ENCODE measurements at places on chromosomes 16 and 17.

DNA sequence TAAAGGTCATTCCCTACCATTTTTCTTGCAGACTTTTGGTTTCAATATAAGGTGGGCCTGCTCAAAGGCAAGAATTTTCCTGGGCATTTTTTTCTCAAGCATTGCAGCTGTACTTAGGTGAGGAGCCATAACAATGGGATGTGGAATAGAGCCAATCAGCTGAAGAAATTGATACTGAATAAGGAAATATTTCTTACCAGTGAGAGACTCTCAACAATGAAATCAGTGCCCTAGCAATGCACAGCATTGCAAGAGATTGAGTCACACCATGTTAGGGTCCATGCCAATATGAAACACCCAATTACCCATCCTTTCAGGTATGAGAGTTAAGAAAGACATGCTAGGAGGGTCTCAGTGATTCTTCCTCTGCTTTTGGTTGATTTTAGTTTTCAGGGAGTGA lies 237.6 kb downstream of the SOX9 start:
- no peak for DNase-seq

DNA sequence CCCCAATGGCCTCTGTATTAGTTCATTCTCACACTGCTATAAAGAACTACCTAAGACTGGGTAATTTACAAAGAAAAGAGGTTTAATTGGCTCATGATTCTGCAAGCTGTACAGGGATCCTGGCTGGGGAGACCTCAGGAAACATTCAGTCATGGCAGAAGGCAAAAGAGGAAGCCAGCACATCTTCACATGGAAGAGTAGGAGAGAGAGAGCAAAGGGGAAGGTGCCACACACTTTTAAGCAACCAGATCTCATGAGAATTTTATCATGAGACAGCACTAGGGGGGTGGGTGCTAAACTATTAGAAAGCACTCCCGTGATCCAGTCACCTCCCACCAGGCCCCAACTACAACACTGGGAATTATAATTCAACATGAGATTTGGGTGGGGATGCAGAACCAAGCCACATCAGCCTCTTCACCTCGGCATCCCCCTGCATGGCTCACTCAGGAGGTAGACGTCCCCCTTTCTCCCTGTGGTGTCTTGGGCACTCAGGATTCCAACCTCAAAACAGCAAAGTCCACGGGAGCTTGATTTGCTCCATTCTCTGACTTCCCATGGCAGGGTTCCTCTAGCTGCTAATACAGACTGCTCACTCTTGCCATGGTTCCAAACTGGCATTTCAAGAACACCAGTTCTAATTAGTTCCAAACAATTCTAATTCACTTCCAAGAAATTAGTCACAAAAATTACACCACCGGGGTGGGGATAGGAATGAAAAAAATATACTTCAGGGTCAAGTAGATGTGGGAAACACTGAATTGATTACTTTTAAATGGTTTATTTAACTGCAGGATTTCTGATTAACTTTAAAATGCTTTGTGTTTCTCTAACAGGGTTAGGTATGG lies 203.8 kb upstream of the HSBP1 start:
- no peak for DNase-seq

DNA sequence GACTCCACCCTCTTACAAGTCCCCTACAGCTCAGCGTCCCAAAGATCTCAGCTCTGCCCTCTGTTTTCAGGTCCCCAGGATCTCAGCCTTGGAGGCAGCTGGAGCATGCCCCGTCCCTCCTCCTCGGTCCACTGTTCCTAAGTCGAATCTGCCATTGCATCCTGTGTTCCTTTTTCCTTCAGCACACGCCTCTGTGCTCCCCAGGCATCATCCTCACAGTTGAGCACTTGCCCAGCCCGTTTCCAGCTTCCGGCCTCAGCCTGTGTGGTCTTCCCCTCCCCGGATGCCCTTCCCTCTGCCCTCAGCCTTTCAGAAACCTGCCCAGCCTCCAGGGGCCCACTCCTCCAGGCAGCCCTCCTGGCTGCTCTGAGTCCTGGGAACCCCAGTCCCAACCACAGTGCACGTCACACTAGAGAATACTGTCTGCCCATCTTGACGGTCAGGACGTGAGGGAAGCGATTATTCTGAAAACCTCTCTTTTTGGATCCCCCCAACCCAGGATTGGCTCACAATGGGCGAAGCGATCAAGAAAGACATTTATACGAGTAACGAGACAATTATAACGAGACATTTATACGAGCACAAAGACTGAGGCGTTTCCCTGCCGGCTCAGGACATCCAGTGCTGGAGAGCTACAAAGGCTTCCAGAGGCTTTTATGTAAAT lies 41.4 kb downstream of the RPH3AL start:
- DNase-seq, result no peak

- no peak for DNase-seq
Observed at GRCh38 chr17:57699751-57700219, 45.3 kb downstream of the CCDC182 start.

- no peak for DNase-seq
Observed at GRCh38 chr17:78997231-78997741, 12.3 kb downstream of the CANT1 start.

DNA sequence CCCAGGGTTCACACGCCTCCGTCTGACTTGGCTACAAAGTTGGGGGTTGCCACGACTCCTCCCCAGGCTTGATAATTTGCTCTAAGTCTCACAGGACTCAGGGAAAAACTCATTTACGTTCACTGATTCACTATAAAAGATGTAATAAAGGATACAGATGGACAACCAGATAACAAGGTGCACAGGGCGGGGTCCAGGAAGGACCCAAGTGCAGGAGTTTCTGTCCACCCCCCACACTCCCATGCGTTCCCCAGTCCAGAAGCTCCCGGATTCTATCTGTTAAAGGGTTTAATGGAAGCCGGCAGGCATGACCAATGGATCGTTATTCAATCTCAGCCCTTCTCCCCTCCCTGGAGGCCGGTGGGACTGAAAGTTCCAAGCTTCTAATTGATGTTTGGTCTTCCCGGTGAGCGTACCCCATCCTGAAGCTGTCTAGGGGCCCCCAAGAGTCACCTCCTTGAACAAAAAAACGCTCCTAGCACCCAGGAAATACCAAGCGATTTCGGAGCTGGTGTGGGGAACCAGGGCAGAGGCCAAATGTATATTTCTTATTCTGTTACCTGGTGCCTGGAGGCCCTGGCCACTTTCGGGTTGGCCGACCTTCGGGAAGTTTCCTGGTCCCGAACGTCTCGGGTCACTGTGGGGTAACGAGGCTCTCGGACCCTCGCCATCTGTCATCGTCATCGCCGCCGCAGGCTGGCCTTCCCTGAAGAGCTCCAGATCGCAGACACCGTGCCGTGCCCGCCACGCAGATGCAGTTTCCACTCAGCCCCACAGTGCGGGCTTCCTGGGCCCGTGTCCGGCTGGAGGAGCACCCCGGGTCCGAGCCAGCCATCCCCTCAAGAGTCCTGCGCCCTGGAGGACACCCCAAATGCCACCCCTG lies 13.5 kb upstream of the METRNL start:
- no peak for DNase-seq
